ENCODE measurements at places on chromosomes 5 and 9. TPM values are rescaled to one million over a fixed set of nuclear protein-coding genes. Genes with fewer than 3 reads are reported as not detected.
A peak's percentile ranks its signal among the peaks of the same experiment; 100 is the strongest.

Gene PLPP6
- total RNA-seq: 8.0 TPM

- DNase-seq: peak; percentile 33
Measured at GRCh38 chr5:71533615-71534014, 53.5 kb upstream of the MCCC2 start.

GRCh38 chr5:161846746-161847145 lies 1.2 kb upstream of the GABRA1 start:
- DNase-seq: no peak

Gene CNOT6
- total RNA-seq: 20.9 TPM

Gene RIMOC1
- total RNA-seq: 24.6 TPM

Gene TMEM215
- total RNA-seq: not detected

All from GM12878 (cell line).